ENCODE measurements at places on chromosomes 5 and 9.

DNA sequence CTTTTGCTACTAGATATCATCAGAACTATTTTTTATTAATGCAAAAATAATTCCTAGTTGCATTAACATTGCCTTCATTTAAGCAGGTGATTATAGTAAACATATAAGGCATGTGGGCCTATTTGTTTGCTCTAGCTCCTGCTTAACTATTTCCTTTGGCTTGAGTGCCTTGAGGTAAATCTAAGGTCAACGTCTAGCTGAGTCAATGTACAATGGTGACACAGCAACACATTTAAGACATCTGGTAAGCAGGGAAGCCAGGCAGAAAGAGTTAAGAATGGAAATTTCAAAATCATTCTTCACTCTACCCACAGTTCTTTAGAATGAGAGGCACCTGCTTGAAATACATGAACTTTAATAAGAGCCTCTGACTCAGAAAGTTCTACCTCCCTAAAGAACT is 111.9 kb upstream of the FST start:
- no peak for DNase-seq

DNA sequence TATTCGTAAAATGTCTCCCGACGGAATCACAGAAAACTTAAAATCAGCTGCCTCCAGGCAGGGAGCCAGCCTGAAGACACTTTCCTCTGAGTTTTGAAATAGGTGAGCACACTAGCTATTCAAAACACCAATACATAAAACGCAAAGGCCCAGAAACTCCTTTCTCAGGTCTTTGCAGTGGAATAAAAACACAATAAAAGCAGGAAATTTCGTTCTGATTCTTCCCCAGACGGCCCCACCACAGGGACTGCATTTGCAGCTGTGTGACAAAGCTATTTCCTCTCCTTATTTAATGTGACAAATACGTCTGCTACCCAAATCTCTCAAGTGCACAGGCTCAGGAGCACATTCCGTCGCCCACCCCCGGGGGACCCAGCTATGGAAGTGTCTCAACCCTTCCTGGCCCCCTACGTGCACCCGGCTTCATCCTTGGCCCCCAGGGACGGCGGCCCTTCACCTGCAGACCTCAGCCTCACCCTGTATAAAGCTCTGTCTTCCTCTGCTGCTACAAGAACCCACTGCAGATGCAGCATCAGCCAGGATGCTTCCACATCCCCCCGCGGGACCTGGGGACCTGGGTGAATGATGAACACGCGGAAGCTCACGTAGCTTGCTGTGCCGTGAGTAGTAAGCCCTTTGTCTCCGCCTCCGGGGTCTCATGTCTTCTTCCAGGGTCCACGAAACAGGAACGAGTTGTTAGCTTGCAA is 24.9 kb downstream of the AHRR start:
- DNase-seq: no peak

DNA sequence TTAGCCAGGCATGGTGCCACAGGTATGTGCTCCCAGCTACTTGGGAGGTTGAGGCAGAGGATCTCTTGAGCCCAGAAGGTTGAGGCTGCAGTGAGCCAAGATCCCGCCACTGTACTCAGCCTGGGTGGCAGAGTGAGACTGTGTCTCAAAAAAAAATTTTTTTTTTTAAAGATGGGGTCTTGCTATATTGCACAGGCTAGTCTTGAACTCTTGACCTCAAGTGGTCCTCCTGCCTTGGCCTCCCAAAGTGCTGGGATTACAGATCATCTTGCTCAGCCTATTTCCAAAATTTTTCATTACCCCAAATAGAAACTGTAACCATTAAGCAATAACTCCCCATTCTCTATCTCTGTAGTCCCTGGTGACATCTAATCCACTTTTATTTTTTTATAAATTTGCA is 4.4 kb upstream of the TBC1D13 start:
- no peak for DNase-seq

GRCh38 chr9:114988962-114989599 is 58.7 kb upstream of the TNFSF8 start:
- no peak for DNase-seq

DNA sequence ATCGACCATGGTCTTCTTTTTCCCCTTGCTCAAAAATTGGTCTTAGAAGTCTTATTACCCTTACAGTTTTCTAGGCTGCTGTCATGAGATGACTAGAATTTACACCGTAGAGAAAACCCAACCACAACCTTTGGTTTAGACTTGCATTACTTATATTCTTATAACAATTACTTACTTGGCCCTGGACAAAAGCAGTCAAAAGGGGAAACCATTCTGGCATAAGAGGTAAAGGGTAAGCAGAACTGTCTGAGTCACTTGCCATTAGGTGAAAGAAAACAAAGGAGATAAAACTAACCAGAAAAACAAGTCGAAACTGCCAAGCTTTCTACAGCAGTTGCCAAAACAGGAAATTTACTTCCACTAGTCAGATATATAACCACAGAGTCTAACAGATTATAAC is 17.9 kb downstream of the TMEM245 start:
- DNase-seq: no peak

DNA sequence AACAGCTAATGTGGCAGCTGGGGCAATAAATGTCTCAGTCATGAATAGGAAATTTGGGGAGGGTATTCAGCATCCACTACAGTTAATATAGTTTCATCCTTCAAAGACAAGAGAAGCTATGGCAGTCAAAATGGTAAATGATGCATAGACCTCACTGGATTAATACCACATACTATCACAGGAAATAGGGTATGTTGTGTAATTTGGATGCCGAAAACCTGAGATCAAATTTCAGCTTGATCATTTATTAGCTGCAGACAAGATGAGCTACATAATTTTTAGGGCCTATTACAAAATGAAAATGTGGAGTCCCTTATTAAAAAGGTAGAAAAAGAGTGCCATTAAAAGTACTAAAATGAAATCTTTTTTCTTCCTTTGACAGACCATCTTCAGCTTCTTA is 112.6 kb upstream of the MTAP start:
- DNase-seq: no peak

- no peak for DNase-seq
Observed at GRCh38 chr5:147348046-147348445, 113.2 kb downstream of the STK32A start.

- no peak for DNase-seq
Observed at GRCh38 chr9:114307899-114308267, 15.0 kb upstream of the ORM1 start.

- no peak for DNase-seq
Observed at GRCh38 chr5:66149950-66150349, 5.8 kb downstream of the SREK1 start.

GRCh38 chr5:164727012-164727411 is 1221.6 kb downstream of the MAT2B start:
- DNase-seq: no peak

DNA sequence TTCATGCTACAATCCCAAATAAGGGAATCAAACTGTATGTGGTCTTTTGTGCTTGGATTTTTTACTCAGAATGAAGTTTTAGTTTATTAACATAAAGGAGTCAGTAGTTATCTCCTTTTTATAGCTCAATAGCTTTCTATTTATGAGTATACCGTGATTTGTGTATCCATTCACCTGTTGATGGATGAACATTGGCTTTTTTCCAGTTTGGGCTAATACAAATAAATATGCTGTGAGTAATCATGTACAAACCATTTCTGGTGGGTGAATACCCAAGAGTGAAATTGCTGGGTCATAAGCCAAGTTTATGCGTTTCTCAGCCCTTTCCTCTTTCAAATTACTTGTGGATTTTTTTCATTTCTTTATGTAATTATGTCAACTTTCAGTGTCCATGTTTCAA is 395.3 kb downstream of the OSTF1 start:
- no peak for DNase-seq

DNA sequence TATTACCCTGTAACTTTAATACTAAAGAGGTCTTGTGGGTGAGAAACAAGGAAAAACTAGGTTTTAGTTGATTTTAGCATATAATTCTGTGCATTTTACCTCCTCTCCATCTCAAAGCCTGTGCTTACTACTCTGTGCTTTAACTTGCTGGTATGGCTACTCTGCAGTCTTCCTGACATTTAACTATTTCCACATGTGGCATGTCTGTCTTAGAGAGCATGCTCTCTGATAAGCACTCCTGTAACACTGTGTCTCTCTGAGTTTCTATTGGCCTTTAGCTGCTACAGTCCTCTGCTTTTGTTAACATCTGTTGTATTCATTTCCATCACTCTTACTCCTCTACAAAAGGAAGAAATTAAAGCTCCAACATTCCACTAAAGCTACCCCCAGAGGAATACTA is 418.3 kb downstream of the RAB3C start:
- DNase-seq: no peak

- DNase-seq: no peak
Observed at GRCh38 chr5:151332857-151333256, 14.5 kb downstream of the SLC36A2 start.

DNA sequence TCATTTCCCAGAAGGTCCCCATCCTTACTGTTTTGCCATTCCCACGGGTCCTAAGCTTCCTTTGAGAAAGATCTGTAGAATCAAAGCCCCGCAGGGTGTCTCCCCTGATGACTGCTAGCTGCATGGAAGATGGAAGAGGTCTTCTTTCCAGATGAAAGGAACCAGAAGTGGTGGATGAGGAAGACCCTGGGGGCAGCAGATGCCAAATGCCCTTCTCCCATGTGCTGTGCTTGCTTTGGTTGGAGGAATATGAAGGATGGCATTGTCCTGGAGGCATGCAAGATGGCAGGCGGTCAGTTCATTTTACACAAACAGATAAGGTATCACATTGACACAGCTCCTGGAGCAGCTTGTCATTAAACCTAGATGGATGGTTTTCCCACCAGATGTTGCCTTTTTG is 25.8 kb upstream of the CER1 start:
- no peak for DNase-seq

DNA sequence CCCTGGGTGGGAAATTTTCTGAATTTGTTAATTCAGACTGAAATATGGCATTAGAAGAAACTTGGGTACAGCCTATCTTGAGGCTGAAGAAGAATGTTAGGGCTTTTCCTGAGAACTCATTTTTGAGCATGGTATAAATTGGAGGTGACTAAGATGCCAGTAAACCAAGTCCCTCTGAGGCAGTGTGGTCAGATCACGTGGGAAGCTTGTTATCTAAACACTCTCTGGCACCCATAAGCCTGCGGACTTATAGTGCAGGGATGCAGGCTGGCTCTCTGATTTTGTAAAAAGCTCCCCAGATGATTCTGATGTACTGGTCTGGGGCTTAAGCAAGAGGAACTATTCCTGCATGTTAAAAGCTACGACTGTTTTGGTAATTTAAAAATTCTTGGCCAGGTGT is 34.3 kb downstream of the MTMR12 start:
- DNase-seq: no peak

DNA sequence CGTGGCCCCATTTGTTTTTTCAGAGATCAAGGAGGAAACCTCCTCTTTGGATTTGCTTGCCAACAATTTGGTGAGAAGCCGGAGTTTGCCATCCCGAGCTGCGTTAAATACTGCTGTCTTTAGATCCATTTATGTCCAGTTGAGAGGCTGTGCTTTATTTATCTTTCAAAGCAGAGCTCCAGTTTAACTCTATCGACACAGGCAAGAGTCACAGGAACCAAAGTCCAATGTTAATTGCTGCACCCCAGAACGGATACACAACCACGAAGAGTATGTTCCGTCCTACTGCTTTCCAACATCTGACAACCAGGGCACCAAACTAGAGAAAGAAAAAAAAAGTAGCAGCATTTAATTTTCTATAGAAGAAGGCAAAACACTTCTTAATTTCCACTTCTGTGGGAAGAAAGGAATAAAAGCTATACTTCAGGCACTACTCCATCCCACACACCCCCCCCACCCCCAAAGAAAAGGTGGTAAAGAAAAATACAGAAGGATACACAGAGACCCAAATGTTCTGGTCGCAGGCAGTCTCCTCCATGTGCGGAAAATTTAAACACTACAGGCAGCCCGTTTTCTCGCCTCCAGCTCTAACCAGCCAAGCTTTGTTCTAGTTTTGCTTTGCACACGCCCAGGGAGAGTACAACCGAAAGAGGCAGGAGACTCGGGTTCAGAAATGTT is 1.1 kb downstream of the FEM1C start:
- DNase-seq: no peak

- no peak for DNase-seq
Observed at GRCh38 chr5:169615561-169615960, 21.5 kb upstream of the DOCK2 start.

DNA sequence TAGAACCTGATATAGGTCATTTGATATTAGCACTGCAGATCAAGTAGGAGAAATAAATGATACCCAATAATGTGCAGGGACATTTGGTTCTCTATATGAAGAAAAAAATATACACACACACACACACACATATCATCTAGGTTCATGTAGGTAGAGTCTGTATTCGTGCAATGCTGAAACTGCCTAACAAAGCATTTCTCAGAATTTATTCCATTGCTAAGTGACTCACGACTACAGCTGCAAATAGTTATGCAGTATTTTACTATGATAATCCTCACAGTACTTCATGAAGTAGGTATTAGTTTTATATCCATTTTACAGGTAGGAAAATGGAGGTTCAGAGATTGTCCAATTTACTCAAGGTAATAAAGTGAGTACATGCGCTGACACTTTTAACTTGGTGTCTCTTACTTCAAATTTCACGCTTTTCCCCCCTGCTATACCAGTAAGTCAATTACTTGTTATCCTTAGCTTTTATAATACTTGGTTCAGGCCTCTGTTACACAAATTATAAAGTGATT is 2.4 kb downstream of the GIN1 start:
- no peak for DNase-seq

- DNase-seq: no peak
Observed at GRCh38 chr9:87184956-87185642, 237.8 kb upstream of the GAS1 start.

- DNase-seq: no peak
Observed at GRCh38 chr5:101728933-101729332, 567.2 kb downstream of the SLCO4C1 start.

GRCh38 chr9:87276851-87277261 is 220.8 kb upstream of the DAPK1 start:
- DNase-seq: no peak

DNA sequence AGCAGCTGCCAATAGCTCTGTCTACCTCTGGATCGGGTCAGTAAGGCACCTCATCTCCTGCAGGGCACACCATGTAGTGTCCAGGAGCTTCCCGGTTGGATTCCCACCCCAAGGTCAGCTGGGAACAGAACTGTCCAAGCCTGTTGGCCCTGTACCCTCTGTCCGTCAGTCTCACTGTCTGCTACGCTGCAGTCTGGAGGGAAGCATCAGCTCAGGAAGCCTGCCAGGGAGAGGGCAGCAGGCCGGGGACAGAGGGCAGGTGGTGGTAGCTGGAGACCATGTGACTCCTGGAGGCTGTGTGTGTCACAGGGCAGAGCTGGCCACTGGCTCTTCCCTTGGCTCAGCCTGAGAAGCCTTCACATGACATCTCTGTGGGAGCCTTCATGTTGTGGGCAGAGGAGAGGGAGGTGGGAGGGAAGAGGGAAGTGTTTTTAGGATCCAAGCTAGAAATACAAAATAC is 134.5 kb downstream of the SEC61B start:
- no peak for DNase-seq

- DNase-seq: no peak
Observed at GRCh38 chr9:121271368-121272341, 3.7 kb downstream of the GSN start.

GRCh38 chr5:150051657-150052195 is 34.6 kb downstream of the CSF1R start:
- no peak for DNase-seq
